ENCODE measurements at places on chromosomes 6 and 20. TPM values are rescaled to one million over a fixed set of nuclear protein-coding genes. Genes with fewer than 3 reads are reported as not detected.

HMGCLL1 gene
- polyA plus RNA-seq = 54.2 TPM

PCNA gene
- polyA plus RNA-seq = 149 TPM

MOXD1 gene
- polyA plus RNA-seq = 14.7 TPM

MCHR2 gene
- not detected for polyA plus RNA-seq

TP53TG5 gene
- not detected for polyA plus RNA-seq

SLC32A1 gene
- 40.0 TPM for polyA plus RNA-seq

LPA gene
- polyA plus RNA-seq = not detected

NELFE gene
- polyA plus RNA-seq = 117 TPM

ELMO2 gene
- polyA plus RNA-seq = 72.0 TPM

CPNE5 gene
- polyA plus RNA-seq = 9.5 TPM

LRFN2 gene
- polyA plus RNA-seq = 16.8 TPM

OR12D3 gene
- polyA plus RNA-seq = not detected

BIRC7 gene
- not detected for polyA plus RNA-seq

SAMD5 gene
- 14.5 TPM for polyA plus RNA-seq

TMEM244 gene
- not detected for polyA plus RNA-seq

TCP11 gene
- polyA plus RNA-seq = not detected

LY6G6D gene
- polyA plus RNA-seq = not detected

IMPG1 gene
- not detected for polyA plus RNA-seq

HMGA1 gene
- polyA plus RNA-seq = 31.5 TPM

CCN2 gene
- polyA plus RNA-seq = 2.3 TPM

BPI gene
- not detected for polyA plus RNA-seq

RAB23 gene
- polyA plus RNA-seq = 11.7 TPM

GMPR gene
- 1.6 TPM for polyA plus RNA-seq

SPATS1 gene
- not detected for polyA plus RNA-seq

SEMG2 gene
- not detected for polyA plus RNA-seq

RIPOR2 gene
- polyA plus RNA-seq = 83.8 TPM

SF3B5 gene
- 257 TPM for polyA plus RNA-seq

SMIM28 gene
- not detected for polyA plus RNA-seq

MLIP gene
- polyA plus RNA-seq = not detected

LINC00237 gene
- not detected for polyA plus RNA-seq

TNXB gene
- 3.6 TPM for polyA plus RNA-seq

SMAP1 gene
- 43.7 TPM for polyA plus RNA-seq

CLVS2 gene
- 12.9 TPM for polyA plus RNA-seq

MACROD2 gene
- 23.2 TPM for polyA plus RNA-seq

BTNL2 gene
- polyA plus RNA-seq = not detected

TREM1 gene
- polyA plus RNA-seq = not detected

COL12A1 gene
- 0.63 TPM for polyA plus RNA-seq

WFDC5 gene
- not detected for polyA plus RNA-seq
